PC-3 (cell line): ENCODE measurements at places on chromosomes 6 and 20. TPM values are rescaled to one million over a fixed set of nuclear protein-coding genes. Genes with fewer than 3 reads are reported as not detected.

Gene LRRN4
- total RNA-seq, result 0.44 TPM in 1 of 2 replicates, not detected in the other

Gene FNDC11
- total RNA-seq, result 0.40 and 1.8 TPM in 2 replicates

Gene SLC13A3
- total RNA-seq, result not detected in 2 replicates

Gene ZBTB9
- 7.0 and 9.1 TPM in 2 replicates for total RNA-seq

Gene TNF
- not detected in 2 replicates for total RNA-seq

Gene TRIM10
- total RNA-seq, result not detected in 2 replicates

Gene FABP7
- not detected in 2 replicates for total RNA-seq

Gene MAK
- 0.11 and 0.12 TPM in 2 replicates for total RNA-seq

Gene THEMIS
- total RNA-seq, result not detected in 2 replicates

Gene FAM217B
- total RNA-seq, result 6.3 and 7.2 TPM in 2 replicates

Gene RBPJL
- not detected in 2 replicates for total RNA-seq

Gene VGLL2
- total RNA-seq, result not detected in 2 replicates

Gene CLPSL1
- not detected in 2 replicates for total RNA-seq

Gene SMLR1
- not detected in 2 replicates for total RNA-seq

Gene TMEM170B
- total RNA-seq, result 0.52 and 0.66 TPM in 2 replicates

Gene CLVS2
- total RNA-seq, result not detected in 2 replicates

Gene SRSF12
- total RNA-seq, result not detected in 2 replicates

Gene PPP1R3D
- 5.6 and 6.3 TPM in 2 replicates for total RNA-seq

Gene LY86
- not detected in 2 replicates for total RNA-seq

Gene HLA-DOA
- not detected in 2 replicates for total RNA-seq

Gene TAF8
- 18.3 and 20.7 TPM in 2 replicates for total RNA-seq

Gene EYA4
- total RNA-seq, result 10.0 and 11.6 TPM in 2 replicates

Gene COL20A1
- total RNA-seq, result not detected in 2 replicates
